Activated T-cell treated with anti-CD3 and anti-CD28 coated beads, Interleukin-2, amount 50 U/mL, for 72 hours (primary cell): ENCODE measurements at places on chromosomes 7 and 10.

- no peak for DNase-seq
Observed at GRCh38 chr10:93437086-93437945, 44.8 kb downstream of the MYOF start.

DNA sequence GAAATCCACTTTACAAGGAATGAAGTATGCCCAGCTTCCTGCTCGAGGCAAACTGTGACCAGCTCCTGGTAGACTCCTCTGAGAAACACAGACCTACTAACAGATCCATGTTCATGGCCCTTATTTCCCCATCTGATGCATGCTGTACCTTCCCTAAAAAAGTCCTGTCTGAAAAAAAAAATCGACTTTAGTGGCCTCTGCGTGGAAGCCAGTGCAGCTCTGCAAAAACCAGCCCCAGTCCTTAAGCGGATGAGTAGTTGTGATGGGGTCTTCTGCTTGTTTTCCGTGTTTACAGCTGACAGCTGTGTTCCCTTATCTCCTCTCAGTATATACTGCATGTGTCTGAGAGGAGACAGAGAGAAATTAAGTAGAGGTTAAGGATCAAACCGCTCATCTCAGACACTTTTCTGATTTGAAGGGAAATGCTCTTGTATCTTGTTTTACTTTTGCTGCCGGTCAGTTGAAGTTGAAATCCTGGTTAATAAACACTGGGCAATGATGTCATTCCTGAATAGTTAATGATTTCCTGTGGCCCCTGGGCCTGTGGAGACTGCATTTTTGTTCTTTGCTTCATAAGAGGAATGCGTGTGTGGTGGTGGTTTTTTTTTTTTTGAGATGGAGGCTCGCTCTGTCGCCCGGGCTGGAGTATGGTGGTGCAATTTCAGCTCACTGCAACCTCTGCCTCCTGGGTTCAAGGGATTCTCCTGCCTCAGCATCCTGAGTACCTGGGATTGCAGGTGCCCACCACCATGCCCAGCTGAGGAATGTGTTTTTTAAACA lies 67.6 kb downstream of the DOCK1 start:
- no peak for DNase-seq

DNA sequence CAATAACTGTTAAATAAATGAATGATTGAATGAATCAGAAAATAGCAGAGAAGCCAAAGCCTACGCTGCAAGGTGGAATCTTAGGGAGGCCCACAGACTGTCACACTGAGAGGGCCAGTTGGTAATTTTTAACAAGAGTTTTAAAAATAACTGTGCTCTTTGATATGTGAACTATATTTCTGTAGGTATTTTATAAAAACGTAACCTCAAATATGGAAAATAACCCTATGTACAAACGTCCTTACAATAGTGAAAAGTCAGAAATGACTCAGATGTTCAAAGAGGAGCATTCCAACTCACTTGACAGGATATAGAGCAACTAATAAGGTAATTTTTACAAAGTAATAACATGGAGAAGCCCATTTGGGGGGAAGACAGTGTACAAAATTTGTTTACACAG lies 18.9 kb upstream of the TMEM273 start:
- DNase-seq: no peak

- DNase-seq: peak; percentile 40
Observed at GRCh38 chr7:140390034-140390433, 8.3 kb downstream of the SLC37A3 start.

DNA sequence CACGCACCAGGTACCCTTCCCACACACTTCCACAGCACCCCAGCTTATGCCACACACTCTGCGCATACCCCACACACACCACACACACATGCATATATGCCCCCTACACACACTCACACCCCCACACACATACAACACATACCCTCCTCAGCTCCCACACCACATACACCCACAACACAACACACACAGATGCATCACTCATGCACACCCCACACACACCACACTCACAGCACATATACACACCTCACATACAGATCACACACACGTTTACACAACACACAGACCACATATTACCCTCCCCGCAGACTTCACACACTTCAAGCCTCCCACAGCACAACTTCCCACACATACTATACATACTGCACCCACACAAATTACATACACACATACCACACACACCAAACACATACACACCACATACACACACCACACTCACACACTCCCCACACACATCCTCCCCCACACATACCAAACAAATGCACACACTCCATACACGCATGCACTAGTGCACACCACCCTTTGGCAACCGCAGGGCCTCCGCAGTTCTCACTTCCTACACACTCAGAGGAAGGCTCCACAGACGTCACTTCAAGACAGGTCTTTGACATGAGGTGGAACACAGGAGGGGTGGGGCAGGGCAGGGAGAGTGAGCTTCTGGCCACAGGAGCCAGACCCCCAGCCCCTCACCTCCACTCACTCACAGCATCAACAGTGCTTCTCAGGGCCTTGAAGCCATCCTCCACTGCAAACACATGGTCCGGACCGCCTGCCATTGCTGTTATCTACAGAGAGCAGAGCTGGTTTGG lies 18.5 kb upstream of the ANTXRL start:
- DNase-seq: peak; percentile 71

DNA sequence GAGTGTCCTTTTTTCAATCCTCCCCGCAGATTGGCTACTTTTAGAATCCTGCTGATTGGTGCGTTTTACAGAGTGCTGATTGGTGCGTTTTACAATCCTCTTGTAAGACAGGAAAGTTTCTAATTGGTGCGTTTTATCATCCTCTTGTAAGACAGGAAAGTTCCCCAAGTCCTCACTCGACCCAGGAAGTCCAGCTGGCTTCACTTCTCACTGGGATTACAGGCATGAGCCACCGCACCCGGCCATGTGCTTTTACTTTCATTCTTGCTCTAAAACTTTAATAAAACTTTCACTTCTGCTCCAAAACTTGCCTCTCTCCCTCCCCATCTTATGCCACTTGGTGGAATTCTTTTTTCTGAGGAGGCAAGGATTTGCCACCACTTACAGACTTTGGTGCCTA lies 17.0 kb upstream of the WAPL start:
- DNase-seq: no peak

GRCh38 chr10:60980997-60981396 lies 37.0 kb upstream of the RHOBTB1 start:
- no peak for DNase-seq

DNA sequence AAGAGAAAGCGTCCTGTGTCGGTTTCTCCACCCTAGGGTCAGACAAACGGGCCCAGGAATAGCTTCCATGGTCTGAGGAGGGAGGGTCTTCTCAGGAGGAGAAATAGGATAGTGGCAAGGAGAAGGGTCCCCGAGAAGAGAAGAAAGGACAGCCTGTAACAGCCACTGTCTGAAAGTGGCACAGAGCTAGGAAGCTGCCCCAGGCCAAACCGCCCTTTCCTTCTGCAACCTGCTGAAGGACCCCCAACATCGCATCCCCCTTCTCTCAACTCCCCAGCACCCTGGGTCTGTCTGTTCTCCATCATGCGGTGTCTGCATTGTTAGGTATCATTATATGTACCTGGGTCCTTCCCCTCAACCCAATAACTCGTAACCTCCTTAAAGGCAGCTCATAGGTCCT lies 47.1 kb downstream of the COL17A1 start:
- DNase-seq: no peak
